Frontal cortex (tissue), 4 donors: ENCODE measurements at places on chromosomes 2 and 18. TPM values are rescaled to one million over a fixed set of nuclear protein-coding genes. Genes with fewer than 3 reads are reported as not detected.

GRCh38 chr2:217101972-217102371 lies 242.1 kb upstream of the TNP1 start:
- DNase-seq: no peak

CHRND gene
- not detected for total RNA-seq

TLX2 gene
- total RNA-seq: not detected

DNA sequence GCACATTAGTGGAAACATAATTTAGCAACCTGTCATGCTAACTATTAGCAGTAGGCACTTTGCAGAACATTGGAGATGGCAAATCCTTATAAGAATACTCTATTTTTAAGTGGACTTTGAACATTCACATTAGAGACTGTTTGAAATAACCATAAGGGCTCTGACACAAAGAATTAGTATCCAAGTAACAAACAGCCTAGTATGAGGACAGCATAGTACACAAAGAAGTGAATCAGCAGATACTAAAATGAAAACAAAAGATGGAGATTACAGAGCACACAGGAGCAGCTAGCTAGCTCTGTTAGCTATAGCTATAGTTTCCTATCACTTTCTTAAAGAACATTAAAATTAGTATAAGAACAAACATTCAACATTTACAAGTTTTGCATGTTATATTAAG lies 256.3 kb upstream of the SPOPL start:
- no peak for DNase-seq

TUBB8B gene
- not detected for total RNA-seq

- no peak for DNase-seq
These were observed 22.7 kb upstream of the GMPPA start for GRCh38 chr2:219475697-219476651.

DNA sequence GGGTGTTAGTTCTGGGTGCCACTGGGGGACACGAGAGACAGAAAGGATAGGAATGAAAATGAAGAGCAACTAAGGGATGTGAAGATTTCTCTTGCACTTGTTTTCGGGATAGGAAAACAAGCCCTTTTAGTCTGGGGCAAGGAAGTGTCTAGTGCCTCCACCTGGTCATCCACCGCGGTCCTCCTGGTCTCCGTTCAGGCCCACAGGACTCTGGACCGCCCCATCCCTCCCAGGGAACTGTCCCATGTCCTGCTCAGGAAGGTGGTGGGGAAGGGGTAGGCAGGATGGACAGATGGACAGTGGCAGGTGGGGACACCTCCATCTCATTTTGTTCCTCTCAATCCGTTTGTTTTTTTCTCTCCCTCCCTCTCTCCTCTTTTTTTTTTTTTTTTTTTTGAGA lies 45.9 kb downstream of the AGAP1 start:
- no peak for DNase-seq

GRCh38 chr2:68901561-68901960 lies 30.4 kb upstream of the BMP10 start:
- no peak for DNase-seq

GRCh38 chr18:58796220-58796619 lies 68.5 kb upstream of the ZNF532 start:
- no peak for DNase-seq

MYO5B gene
- total RNA-seq: 9.8 TPM

EMILIN1 gene
- 4.1 TPM for total RNA-seq

DNA sequence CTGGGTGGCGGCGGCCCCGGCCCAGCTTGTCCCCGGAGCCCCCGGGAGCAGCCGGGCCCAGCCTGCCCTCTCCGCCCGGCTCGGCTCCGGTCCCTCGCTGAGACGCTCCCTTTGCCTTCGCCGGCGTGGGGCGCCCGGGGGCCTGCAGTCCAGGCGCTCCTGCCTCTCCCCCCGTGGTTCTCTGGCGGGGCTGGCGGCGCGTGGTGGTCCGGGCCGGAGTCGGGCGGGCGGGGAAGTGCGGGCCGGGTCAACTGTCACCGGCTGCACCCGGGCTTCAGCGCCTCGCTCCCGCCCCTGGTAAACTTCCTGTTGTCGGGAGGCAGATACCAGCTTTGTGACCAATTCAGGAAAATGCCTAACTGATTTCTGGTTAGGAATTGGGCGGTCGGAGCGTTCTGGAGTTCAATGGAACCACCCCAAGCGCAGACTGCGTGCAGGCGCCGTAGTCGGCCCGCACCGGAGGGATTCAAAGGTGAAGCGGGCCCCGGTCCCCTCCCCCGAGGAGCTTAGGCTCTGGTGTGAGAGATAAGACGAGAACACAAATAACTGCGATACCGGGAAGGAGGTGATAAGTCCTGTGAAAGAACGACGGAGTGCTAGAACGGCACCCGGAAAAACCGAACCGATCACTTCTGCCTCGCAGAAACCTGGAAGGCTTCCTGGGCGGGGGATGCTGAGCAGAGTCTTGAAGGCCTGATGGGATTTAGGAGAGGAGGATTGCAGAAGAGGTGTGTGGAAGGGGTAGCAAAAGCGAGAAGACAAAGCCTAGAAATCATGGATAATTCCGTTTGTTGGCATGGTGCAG lies 891 bp downstream of the CAB39 start:
- peak; percentile 19 for DNase-seq

DNA sequence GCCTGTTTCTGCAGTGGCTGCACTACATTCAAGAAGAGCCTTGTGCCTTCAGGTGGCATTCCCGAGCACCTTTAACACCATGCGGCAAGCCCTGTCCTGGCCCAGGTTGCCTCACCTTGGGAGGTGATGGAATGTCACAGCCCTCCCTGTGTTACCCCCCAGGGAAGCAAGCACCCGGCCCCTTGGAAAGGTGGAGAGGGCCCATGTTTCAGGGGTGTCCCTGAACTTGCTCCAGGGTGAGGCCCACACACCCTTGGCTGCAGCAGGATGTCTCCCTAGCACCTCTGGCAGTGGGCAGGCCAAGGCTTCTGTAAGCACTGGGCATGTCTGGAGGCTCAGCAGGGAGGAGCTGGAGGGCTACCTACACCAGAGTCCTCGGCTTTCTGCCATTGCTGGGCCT lies 29.3 kb upstream of the ACAA2 start:
- no peak for DNase-seq

GRCh38 chr2:129490641-129491040 lies 488.8 kb upstream of the RAB6C start:
- DNase-seq: no peak

- DNase-seq: no peak
These were observed 37.5 kb downstream of the ACVR1 start for GRCh38 chr2:157838442-157839161.
